ENCODE measurements at places on chromosomes 3 and 15.
A peak's percentile ranks its signal among the peaks of the same experiment; 100 is the strongest.

- no peak for DNase-seq
Observed at GRCh38 chr3:128623762-128624176, 26.8 kb downstream of the RPN1 start.

DNA sequence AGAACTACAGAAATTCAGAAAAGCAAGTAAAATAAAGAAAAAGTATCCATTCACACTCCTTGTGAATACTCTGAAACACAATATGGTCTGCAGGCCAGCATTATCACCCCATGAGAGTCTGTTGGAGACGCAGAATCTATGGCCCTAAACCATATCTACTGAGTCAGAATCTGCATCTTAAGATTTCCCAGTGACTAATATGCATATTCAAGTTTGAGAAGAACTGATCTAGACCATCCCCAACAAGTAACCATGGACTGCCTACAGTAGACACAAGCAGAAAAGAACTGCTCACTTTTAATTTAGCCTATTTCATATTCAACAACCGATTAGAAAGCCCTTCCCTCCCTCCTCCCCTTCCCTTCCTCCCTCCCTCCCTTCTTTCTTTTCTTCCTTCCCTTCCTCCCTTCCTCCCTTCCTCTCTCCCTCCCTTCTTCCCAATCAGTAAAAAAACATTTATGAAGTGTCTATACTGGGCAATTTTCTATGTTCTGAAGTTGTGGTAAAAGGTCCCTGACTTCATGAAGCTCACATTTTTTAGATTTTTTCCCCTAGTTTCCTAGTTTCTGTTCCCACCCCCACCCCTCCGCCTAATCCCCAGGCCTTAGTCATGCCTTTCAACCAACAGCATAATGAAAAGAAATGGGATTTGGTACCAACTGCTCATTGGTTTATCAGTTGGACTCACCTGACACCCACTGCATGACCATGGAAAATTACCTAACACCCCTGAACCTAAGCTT, 125.2 kb downstream of the CNTN3 start:
- DNase-seq = no peak

DNA sequence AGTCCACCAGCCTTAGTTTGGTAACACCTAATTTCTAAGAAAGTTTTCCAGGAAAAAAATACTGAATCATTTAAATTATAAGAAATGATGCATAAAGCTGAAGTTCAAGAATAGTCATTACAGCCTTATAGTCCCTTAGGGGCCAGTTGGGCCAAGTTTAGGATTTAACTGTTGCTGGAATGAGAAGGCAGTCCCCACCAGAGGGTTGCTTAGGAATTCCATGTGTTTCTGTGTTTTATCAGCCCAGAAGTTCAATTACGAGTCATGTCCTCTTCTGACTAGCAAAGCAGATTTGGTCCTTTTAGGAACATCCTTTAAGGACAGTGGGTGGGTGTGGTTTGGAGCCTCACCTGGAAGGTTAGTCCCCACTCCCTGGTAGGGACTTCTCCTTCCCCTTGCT, 57.0 kb upstream of the NR2E3 start:
- no peak for DNase-seq

- no peak for DNase-seq
Observed at GRCh38 chr15:75138016-75138999, 63.4 kb upstream of the C15orf39 start.

DNA sequence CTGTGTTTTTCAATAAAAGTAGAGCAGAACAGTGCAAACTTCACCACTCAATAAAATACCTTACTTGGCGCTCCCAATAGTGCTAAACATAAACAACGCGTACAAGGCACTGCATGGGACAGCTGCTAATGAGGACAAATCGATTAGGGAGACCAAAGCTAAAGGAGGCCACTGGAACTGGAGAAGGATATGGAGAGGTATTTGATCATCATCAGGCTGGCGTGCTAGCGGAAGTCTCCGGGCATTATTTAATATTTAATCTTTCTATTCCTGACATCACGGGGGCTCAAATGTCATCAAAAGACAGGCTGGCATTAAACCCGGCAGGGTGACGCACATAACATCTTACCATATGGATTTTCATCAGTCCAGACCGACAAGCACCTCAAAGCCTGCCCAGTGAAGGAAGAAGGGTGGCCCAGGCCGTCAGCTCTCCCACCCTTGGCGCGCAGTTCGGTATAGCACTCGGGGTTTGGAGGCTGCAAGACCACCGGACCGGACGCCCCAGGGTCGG, 604 bp downstream of the CCPG1 start:
- DNase-seq = peak; percentile 10

DNA sequence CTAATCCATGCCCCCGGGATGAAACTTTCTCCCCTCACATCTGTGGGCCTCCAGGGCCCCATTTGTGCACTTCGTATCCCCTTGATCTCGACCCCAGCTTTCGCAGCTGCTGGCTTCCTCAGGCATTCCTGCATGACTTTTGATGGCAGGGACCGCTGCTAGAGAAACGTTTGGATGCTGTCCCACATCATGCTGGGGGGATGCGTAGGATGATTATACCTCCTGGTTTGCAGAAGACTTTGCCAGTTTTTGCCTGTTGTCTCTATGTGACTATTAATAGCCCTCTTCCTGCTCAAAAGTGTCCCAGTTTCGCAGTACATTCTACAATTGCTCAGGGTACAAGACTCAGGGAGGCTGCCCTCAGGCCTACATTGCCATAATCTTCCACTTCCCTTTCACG, 10.4 kb upstream of the KCNAB1 start:
- DNase-seq = peak; percentile 28

- DNase-seq = no peak
Observed at GRCh38 chr15:65731926-65732325, 60.2 kb downstream of the DENND4A start.

DNA sequence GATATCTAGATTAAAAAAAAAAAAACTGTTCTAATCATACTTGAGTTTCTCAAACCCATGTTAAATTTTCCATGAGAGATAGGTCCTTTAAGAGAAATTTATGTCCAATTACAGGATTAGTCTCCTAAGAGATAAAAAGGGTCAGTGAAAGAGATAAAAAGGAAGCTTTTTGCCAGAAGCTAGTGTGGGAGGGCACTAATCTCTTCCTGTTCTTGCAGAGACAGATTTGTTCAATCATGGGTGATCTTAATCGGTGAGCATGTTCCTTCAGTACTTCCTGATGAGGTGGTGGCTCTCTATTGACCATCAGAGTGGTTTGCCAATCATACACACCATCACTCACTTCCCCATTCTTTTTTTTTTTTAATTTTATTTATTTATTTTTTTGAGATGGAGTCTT, 16.9 kb upstream of the LPP start:
- DNase-seq = no peak

DNA sequence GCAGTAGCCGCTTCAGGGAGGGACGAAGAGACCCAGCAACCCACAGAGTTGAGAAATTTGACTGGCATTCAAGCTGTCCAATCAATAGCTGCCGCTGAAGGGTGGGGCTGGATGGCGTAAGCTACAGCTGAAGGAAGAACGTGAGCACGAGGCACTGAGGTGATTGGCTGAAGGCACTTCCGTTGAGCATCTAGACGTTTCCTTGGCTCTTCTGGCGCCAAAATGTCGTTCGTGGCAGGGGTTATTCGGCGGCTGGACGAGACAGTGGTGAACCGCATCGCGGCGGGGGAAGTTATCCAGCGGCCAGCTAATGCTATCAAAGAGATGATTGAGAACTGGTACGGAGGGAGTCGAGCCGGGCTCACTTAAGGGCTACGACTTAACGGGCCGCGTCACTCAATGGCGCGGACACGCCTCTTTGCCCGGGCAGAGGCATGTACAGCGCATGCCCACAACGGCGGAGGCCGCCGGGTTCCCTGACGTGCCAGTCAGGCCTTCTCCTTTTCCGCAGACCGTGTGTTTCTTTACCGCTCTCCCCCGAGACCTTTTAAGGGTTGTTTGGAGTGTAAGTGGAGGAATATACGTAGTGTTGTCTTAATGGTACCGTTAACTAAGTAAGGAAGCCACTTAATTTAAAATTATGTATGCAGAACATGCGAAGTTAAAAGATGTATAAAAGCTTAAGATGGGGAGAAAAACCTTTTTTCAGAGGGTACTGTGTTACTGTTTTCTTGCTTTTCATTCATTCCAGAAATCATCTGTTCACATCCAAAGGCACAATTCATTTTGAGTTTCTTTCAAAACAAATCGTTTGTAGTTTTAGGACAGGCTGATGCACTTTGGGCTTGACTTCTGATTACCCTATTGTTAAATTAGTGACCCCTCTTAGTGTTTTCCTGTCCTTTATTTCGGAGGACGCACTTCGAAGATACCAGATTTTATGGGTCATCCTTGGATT, at the start of gene MLH1:
TSS of gene MLH1 (plus strand) at position 193 of the 958 bp plus-strand sequence. CDS start at position 223, 30 bp downstream.
- DNase-seq = no peak

GRCh38 chr15:68411343-68411675, 20.7 kb downstream of the ITGA11 start:
- DNase-seq = no peak

DNA sequence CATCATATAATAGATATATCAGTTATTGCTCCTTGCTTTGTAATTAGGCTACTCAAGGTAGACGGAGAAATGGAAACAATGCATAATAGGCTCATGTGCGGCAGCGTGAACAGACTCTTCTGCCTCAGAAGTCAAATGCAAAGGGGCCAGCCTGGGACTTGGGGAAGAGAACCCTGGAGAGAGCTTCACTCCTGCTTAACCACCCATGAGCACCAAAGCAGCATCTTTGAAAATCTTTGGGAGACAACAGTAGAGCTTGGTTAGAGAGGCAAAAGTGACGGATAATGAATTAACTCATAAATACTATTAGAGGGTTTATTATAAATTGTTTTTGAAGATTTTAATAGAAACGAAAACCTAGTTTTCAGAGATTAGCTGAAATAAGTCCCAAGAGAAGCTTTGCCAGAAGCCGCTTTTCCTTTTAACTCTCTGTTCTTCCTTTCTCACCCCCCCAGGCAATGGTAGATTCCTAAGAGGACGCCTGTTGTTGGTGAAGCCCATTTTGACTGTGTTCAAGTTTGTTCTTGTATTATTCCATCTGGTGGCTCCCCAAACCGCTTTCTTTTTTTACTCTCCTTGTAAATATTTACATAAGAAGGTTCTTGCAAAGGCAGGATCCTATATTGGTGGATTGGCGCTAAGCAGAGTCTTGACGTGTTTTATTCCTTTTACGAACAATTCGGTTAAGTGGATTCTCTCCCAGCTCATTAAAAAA, 196.0 kb upstream of the TPRG1 start:
- no peak for DNase-seq

- no peak for DNase-seq
Observed at GRCh38 chr15:100311833-100312476, 29.8 kb downstream of the ADAMTS17 start.

- DNase-seq = no peak
Observed at GRCh38 chr15:56211064-56211463, 32.6 kb downstream of the RFX7 start.

GRCh38 chr3:149975919-149976318, 5.2 kb upstream of the PFN2 start:
- DNase-seq = no peak

- DNase-seq = no peak
Observed at GRCh38 chr3:107943786-107944523, 146.9 kb downstream of the CD47 start.

DNA sequence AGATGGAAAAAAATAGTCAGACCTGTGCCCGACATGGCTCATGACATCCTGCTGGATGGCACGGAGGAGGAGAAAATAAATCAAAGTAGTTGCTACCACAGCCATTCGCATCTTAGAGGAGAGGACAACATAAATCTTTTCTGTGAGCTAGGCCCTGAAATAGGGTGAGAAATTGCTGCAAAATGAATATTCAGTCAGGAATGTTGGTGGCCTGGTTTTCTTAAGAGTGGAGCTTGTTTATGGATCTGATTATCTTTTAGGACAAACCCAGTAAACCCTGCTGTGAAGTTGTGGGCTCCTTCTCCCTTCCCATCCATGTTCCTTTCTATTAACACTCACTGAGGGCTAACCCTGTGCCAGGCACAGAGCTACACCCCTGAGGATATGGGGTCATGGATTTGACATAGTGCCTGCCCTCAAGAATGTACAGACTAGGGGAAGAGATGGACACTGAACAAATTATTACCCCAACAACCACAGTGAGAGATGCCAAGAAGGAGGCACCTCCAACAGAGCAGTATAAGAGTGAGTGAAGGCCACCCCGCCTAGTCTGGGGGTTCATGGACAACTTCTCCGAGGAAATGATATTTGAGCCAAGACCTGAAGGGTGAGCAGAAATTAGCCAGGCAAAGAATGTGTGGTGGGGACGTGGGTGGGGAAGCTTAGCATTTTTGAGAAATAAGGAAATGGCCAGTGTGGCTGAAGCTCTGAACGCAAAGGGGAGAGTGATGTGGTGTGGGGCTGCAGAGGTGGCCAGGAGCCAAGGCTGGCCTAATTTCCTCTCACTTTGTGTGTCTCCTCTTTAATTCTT, 68.9 kb upstream of the ARL8B start:
- DNase-seq = no peak

- no peak for DNase-seq
Observed at GRCh38 chr3:185820973-185821758, 3.7 kb downstream of the IGF2BP2 start.

- DNase-seq = no peak
Observed at GRCh38 chr3:114566767-114567166, 272.9 kb downstream of the TIGIT start.

GRCh38 chr3:31810991-31811433, 170.1 kb downstream of the OSBPL10 start:
- DNase-seq = no peak

- no peak for DNase-seq
Observed at GRCh38 chr15:92633418-92633817, 22.2 kb downstream of the FAM174B start.

DNA sequence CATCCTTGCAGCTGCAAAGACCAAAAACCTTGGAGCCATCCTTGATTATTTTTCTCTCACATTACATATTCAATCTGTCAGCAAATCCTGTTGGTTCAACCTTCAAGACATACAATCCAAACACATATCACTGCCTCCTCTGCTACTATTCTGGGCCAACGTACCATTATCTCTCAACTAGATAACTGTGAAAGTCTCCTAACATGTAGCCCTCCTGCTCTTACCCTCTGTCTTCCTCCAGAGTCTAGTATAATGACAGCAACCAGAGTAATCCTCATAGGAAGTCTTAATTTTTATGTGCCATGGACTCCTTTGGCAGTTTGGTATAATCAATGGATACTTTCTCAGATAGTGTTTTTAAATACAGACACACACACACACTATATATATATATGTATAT, 27.6 kb downstream of the KPNA4 start:
- no peak for DNase-seq

DNA sequence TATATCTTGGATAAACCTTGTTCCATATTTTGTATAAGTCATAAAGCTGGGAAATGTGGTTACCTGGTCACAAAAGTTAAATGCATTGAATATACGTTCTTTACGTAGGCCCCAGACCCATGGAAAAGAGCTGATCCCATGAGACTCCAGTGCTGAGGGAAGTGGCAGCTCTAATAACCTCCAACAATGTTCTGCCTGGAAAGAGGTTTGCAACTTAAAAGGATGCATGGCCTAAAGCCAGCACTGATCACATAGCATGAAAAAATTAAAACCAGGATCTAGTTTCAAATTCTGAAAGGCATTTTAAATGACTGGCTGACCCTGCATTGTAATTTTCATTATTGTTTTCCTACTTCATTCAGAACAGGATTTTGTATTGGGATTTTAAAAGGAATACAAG, 27.9 kb upstream of the STRIT1 start:
- DNase-seq = no peak

Data from hippocampal formation (tissue), 2 donors.